ENCODE measurements at places on chromosomes 13 and 19.

- DNase-seq = no peak
These were observed 31.4 kb downstream of the CERS4 start for GRCh38 chr19:8240274-8241229.

GRCh38 chr19:36151144-36152018 lies 866 bp downstream of the COX7A1 start:
- no peak for DNase-seq

DNA sequence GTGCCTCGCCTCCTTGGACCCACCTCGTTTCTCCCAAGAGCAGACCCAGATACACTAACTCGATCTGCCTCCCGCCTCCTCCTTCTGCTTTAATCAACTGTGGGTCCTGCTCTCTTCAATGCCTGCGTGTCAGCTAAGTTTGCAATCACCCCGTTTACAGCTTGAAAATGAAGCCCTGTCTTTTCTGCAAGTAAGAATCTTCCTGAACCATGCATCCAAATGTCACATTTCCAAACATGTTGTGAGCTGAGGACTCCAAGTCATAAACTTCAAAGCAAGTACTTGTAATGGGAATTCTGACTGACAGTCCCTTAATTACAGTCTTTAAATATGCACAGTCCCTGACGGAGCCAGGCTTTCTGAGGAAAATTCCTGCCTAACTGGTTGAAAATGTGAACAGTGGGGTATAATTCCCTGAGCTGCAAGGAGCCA lies 154.9 kb upstream of the UQCRFS1 start:
- no peak for DNase-seq

GRCh38 chr19:49182848-49183375 lies 25.3 kb downstream of the TRPM4 start:
- DNase-seq = no peak

GRCh38 chr19:18856385-18857126 lies 24.8 kb downstream of the UPF1 start:
- no peak for DNase-seq

- no peak for DNase-seq
These were observed 180.0 kb downstream of the USP12 start for GRCh38 chr13:26991508-26992181.

DNA sequence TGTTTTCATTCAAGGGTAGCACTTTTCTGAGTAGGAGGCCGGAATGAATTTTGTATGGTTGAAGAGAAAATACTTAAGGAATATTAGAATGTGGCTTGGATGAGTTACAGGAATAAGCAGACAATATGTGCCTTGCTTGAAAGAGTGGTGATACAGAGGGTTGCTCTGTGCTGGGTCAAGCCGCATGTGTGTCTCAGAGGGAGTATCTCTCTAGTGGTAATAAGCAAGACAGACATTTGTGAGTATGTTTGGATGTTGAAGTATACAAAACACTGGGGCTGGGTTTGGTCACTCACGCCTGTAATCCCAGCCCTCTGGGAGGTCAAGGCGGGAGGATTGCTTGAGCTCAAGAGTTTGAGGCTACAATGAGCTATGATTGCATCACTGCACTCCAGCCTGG lies 103.9 kb downstream of the LMO7 start:
- no peak for DNase-seq

DNA sequence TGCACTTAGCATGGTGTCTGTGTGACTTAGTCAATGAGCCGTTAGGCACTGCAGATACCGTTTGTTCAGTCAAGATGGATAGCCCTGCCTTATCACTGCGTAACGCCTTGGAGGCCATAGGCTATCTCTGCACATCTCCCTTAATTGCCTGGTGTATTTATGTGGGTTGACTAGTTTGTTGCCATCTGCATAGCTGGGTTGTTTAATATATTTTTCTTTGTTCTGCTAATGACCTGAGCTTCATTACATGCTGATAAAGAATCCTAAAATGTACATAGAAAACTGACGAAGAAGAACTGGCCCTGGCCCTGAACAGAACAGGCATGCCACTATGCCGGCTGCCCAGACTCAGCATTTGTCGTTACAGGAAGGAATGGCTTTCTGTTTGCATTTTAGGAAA lies 297.8 kb downstream of the SHISA2 start:
- no peak for DNase-seq

GRCh38 chr13:49749848-49750247 lies 42.6 kb downstream of the KPNA3 start:
- no peak for DNase-seq

DNA sequence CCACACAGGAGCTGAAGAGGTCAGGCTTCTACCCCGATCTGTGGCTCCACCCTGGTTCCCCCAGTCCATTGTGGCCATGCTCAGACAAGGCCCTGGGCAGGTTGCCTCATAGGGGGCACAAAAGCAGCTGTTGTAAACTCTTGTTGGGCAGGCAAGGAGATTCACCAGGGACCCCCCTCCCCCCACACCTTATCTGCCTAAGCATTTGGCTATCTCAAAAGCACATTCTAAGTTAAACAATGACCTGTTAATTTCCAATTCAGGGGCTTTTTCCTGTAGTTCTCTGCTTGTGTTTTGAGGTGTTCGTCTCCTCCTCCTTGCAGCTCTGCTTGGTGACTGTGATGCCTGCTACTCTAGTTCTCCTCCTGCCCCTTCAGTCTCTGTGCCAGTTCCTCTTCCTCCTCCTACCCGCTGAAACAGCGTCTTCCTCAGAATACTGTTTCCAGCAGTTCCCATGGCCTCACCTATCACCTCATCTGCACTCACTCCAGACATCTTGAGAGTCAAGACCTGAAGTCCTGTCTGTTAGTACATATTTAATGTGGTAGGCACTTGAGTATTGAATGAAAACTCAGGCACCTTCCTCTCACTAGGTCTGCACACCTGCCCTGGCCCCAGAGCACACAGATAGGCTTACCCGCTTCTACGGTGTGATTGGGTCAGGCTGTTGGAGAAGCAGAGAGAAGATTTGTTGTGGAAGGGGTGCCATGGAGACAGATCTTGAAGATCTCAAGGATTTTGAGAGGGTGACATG lies 31.7 kb downstream of the SPATA13 start:
- no peak for DNase-seq

GRCh38 chr13:44389876-44390275 lies 16.3 kb downstream of the SERP2 start:
- DNase-seq = no peak

- no peak for DNase-seq
These were observed 2.5 kb upstream of the PRAM1 start for GRCh38 chr19:8504919-8505318.

DNA sequence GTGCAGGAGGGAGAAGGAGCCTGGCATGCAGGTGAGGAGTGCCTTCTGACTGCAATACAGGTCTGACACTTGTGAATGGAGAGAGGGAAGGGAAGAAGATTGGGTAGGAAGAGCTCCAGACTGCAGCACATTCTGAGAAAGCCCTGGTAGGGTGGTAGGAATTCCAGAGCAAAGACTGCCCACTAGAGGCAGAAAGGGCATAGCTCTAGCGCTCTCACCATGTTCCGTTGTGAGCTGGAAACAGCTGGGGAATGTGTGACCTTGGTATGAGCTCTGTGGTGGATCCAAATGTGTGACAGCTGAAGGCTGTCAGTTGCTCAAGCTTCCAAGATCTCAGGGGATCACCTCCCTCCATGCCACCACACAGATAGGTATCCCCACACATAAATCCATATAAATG lies 2.9 kb upstream of the MTUS2 start:
- DNase-seq = no peak

- no peak for DNase-seq
These were observed 39.8 kb downstream of the TNFRSF19 start for GRCh38 chr13:23609874-23610576.

DNA sequence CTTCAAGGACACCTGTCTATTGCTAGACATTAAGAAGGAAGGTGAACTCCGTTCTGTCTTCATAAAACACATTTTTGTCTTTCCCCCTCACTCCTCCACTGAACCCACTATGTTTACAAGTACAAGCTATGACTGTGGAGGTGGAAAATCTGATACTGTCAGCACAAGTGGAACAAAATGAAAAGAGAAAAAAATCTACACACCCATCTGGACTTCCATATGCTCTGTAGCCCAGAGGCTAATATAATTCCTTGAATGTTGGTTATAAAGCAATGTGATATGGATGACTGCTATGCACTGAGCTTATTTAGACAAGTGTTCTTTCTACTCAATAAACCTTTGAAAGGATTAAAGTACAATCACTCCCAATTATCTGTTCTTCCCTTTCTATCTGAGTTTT lies 713.5 kb downstream of the DIAPH3 start:
- no peak for DNase-seq

- no peak for DNase-seq
These were observed 591.9 kb downstream of the DACH1 start for GRCh38 chr13:71274923-71275608.

GRCh38 chr19:11420429-11421370 lies 1.6 kb upstream of the RGL3 start:
- DNase-seq = no peak

- DNase-seq = no peak
These were observed 232.0 kb upstream of the SPRY2 start for GRCh38 chr13:80572923-80573316.

DNA sequence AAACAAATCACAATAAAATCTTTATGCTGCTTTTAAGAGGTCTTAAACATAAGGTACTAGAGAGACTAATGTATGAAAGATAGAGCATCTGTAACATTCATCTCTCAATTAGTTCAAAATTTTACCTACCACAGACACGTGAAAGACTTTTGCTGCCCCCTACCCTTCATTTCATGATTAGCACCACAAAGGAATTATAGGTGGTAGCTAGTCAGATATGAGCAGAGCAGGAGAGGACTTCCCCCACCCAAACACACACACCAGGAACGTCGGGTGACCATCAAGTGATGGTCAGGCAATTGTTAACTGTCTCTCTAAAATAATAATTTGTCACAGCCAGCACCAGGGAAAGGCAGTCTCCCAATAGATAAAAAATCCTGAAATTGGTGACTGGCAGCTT lies 1531.7 kb upstream of the SPRY2 start:
- DNase-seq = no peak

GRCh38 chr19:43634872-43635560 lies 4.6 kb downstream of the CADM4 start:
- DNase-seq = no peak

DNA sequence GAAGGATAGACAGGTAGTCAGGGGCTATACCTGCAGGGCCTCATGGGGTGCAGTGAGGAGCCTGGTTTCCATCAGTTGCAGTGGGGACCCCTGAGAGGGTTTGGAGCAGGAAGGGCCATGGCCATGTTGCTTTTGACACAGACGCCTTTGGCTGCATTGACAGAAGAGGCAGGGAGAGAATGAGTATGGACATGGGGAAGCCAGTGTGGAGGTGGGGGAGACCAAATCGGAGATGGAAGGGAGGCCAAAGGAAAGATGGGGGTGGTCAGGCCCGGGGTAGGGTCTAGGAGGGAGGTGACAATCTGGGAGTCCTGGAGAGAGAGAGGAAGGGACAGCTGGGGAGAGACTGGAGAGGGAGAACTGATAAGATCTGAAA lies 1.3 kb downstream of the HSD11B1L start:
- DNase-seq = no peak

DNA sequence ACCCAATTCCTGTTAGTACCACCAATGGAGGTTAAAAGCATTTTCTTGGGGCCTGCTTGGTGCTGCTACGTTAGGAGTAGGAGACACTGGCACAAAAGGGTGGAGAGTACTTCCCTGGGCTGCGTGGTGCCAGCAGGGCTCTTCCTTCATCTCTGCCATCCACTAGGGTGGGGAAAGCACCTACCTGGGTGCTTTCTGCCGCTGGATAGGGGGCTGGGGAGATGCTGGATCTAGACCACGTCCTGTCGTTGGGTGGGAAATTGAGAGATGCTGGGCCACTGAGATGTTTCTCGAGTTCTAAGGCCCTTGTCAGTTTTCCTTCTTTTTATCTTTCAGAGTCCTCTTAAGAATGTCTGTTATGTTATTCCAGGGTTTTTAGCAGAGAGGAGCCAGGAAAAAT lies 6.7 kb upstream of the FCGBP start:
- DNase-seq = no peak

DNA sequence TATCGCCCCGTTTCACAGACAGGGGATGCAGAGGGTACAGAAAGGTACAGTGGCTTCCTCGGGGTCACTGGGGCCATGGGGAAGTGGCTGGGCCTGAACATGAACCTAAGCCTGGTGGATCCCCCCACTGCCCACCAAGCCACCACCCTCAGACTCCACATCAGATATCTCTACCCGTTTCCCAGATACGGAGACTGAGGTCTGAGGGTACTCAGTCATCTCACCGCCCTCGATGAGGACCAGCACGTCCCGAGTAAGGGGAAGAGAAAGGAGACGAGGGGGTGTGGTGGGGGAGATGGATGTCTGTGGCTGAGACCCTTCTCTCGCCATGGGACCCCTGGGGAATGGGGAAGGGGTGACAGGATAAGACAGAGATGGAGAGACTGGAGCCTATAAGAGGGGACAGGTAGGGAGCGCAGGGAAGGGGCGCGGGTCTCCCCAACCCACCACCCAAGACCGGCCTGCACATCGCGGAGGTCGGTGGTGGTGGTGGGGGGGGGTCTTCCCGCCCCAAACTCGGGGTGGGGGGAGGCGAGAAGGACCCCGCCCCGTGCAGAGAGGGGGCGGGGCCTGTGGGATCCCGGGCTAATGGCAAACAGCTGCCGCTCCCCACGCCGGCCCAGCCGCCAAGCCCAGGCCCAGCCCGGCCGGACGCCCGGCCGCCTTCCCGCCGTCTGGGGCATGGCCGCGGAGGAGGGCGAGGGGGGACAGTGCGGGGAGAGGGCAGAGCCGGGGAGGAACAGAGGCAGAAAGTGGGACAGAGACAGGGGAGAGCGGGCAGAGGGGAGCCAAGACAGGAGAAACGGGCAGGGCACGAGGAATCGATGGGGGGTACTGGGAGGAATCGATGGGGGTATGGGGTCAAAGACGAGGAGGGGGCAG lies 698 bp downstream of the KANK2 start:
- no peak for DNase-seq

- DNase-seq = no peak
These were observed 13.6 kb downstream of the CSNK1A1L start for GRCh38 chr13:37091835-37092234.

DNA sequence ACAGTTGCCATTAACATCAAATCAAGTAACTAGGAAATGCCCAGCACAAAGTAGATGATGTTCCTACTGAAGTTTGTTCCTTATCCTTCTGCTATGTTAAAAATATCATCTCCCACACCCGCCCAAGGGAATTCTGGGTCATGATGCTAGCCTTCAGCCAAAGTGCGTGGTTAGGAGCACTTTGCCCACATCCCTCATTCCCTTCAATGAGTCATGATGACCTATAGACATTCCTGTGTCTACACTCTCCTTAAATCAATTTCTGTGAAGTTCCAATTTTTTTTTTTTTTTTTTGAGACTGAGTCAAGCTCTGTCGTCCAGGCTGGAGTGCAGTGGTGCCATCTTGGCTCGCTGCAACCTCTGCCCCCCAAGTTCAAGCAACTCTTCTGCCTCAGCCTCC lies 17.0 kb downstream of the RXFP2 start:
- DNase-seq = no peak

GRCh38 chr19:17520865-17521264 lies 9.4 kb downstream of the PGLS start:
- DNase-seq = no peak

DNA sequence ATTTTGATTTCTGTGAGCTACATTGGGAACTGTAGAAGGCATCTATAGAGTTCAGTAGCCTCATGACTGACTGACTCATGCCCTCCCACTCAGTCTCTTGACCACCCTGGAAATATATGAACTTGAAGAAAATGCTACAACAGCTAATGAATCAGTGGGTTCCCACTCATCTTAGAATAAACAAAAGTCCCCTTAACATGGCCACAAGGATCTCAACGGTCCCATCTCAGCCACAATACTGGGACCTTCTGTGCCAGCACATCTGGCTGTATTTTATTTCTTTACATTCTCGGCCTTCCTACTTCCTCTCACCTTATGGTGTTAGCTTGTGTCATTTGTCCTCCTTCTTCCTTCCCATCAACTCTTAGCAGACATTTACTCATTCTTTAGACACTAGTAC lies 619.8 kb downstream of the DCT start:
- no peak for DNase-seq
